Stimulated activated CD8-positive, alpha-beta memory T cell treated with anti-CD3 and anti-CD28 coated beads, Interleukin-7, amount 100 ng/mL, for 1 hour (primary cell): ENCODE measurements at places on chromosomes 1 and 21.

GRCh38 chr1:151406176-151406575, 6.8 kb downstream of the PSMB4 start:
- no peak for DNase-seq

DNA sequence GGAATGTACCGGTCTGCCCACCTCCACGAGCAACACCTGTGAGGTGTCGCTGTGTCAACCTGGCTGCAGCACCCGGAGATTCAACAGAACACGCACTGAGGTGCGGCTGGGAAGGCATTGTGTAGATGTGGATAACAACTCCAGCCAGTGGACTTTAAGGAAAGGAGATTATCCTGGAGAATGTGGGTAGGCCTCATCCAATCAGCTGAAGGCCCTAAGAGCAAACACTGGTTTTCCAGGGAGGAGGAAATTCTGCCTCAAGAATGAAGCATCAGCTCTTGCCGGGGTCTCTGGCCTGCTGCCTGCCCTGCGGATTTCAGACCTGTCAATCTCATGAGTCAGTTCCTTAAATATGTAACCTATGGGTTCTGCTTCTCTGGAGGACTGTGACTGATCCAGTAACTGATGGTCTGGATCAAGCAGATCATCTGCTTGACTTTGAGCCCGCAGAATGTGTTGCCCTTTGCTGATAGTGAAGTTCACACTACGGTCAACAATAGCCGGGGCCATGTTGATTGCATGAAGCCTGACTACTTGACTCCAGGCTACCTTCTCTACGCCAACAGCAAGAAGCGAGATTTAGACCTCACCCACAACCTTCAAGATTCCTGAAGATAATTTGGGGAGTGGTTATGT, 15.9 kb upstream of the PRDM15 start:
- DNase-seq: no peak

- no peak for DNase-seq
Measured at GRCh38 chr1:20233394-20233793, 47.1 kb upstream of the PLA2G2C start.

DNA sequence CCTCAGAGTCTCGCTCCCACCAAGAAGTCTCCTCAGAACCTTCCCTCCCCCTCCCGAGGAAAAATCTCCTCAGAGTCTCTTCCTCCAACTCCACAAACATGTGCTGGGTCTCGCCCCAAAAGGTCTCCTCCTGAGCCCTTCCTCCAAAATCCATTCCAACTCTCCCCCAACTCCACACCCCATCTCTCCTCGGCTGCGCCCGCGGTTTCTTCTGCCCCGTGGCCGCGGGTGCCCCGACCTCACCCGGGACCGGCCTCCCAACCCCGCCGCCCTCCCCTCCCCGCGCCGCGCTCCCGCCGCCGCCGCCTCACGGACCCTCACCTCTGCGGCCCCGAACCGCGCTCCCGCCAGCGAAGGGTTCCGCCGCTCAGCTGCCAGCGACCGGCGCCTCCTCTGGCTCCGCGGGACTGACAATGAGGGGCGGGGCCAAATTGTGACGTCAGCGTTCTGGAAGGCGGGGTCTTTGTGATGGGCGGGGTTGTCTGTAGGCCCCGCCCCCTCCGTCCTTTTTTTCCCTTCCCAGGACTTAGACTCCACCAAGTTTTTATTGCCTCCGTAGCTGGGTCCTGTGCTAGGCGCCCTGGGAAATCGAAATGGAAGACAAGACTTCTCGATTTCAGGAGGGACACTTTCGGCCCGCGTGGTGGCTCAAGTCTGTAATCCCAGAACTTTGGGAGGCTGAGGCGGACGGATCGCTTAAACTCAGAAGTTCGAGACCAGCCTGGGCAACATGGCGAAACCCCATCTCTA, at the start of gene LUZP1:
TSS of gene LUZP1 (minus strand) at position 412 of the 750 bp plus-strand sequence.
- DNase-seq: peak; percentile 91

- no peak for DNase-seq
Measured at GRCh38 chr1:119554183-119554582, 47.2 kb downstream of the HSD3B1 start.

GRCh38 chr1:225834417-225835329, 24.7 kb downstream of the EPHX1 start:
- no peak for DNase-seq
